Mesothelial cell of epicardium (in vitro differentiated cells): ENCODE measurements at places on chromosomes 6 and 20.

- no peak for DNase-seq
Observed at GRCh38 chr6:169075915-169076654, 177.6 kb downstream of the THBS2 start.

DNA sequence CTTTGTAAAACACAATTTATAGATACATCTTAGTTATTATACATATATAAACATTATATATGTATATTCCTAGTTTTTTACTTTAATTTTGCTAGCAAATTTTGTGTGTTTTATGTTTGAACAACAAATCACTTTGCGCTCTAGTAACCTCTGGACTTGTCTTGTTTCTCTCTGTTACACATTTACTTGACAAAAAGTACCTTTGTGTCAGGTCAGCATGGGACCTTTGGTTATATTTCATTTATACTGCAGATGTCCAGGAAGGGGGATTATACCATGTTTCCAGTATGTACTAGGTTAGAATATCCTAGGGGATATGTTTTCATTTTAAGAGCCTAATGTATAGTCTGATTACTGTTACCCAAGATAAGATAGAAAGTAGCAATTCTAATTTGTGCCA lies 28.5 kb upstream of the ELOVL5 start:
- DNase-seq: no peak

DNA sequence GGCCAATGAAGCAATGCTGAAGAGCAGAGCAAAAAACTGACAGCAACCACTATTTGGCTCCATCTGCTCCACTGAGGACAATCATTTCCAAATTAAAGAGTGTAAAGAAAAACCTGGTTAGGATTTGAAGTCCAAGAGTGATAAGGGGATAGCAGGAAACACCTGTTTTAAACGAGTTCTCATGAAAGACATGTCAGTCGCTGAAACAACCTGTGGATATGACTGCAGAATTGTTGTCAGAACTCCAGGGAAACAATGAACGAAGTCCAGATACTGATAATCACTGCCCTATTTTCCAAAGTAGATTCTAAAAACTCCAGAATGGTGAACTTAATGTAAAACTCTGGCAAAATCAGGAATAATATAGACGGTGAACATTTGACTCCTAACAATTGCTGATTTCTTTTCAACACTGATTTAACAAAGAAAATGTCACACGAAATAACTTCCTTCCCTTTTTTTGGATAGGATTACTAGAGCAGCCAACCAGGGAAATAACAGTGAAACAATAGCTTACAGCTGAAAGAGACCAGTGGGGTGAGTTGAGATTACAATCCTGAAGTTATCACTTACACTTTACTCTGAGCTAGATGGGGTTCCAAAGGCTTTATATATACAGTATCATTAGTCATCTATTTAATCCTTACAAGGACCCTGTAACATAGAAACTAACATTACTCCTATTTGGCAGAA lies 83.7 kb downstream of the ELOVL5 start:
- DNase-seq: no peak

DNA sequence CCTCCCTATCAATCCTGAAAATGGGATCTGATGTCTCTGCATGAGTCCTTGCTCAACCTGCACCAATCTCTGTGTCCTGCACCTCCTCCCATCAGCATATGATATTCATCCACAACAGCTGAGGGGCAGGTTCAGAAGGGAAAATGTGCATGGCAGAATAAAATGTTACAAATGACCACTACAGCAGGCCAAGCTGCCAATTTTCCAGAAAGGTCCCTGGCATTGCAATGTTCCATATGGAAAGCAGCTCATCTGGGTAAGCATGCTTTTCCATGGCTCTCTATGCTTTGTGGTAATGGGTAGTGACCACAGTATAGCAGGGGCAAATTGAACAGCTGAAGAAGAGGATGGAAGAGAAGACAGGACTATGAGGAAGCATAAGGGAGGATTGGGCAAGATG lies 841.2 kb upstream of the FLRT3 start:
- DNase-seq: no peak

- no peak for DNase-seq
Observed at GRCh38 chr20:53355790-53356189, 237.8 kb downstream of the ZNF217 start.
